Calu3 (cell line): ENCODE measurements at places on chromosomes 4 and X. TPM values are rescaled to one million over a fixed set of nuclear protein-coding genes. Genes with fewer than 3 reads are reported as not detected.

DNA sequence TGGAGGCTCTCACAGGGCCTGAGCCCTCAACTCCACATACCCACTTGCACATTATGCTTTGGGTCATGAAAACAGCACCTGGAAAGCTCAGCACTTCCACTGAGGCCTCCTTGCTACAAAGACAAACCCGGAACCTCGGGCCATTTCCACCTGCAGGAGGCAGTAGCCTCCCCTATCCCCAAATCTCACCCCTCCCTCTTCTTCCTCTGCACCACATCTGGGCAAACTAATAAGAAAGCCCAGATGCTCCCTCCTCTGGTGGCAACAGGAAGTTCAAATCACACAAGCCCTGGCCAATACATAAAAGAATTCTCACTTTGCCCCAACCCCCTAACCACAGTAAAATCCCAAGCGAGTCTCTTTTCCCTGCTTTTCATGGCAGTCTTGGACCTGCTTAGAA, 136.4 kb downstream of the MAPK10 start:
- H3K4me1 ChIP-seq: peaks cover 17% of the 10 kb centered on the region
- no peaks in the 10 kb centered on the region for H3K36me3 ChIP-seq
- no peak overlapping the region for H3K27ac ChIP-seq
- DNase-seq: peak; percentile 49
- no peaks in the 10 kb centered on the region for H3K27me3 ChIP-seq

GRCh38 chrX:47745416-47745815, 86.4 kb upstream of the UXT start:
- DNase-seq: no peak
- H3K27ac ChIP-seq: no peak overlapping the region
- peaks cover 38% of the 10 kb centered on the region for H3K27me3 ChIP-seq
- H3K4me1 ChIP-seq: no peaks in the 10 kb centered on the region
- no peak overlapping the region for H3K4me3 ChIP-seq
- no peaks in the 10 kb centered on the region for H3K36me3 ChIP-seq

DNA sequence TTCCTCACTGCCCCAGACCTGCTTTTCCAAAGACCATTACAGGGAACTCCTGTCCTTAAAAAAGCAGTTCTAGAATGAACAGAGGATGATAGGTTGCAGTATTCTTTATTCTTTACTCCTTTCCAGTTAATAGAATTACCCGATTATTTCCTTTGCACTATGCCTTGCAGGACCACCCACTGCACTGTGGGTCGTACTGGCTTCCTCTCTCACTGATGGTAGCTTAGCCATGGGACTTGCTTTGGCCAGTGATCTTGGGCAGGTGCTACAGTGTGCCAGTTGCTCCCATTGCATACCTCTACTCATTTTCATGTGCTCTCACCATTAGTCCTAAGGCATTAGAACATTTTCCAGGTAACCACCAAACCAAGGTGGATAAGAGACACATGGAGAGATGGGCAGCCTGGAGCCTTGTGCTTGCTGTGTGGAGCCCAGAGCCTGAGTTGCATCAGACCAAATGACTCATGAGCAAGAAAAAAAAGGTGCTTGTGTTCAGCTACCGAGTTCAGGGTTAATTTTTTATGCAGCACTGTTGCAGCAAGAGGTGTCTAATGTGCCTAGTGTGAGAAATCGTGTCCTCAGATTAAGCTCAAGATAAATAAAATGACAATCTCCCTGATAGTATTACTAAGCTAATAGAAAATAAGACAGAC, 7.6 kb upstream of the UNC5C start:
- H3K36me3 ChIP-seq: no peaks in the 10 kb centered on the region
- no peak for DNase-seq
- no peak overlapping the region for H3K4me3 ChIP-seq
- no peaks in the 10 kb centered on the region for H3K4me1 ChIP-seq
- H3K27me3 ChIP-seq: no peaks in the 10 kb centered on the region
- no peak overlapping the region for H3K27ac ChIP-seq

DNA sequence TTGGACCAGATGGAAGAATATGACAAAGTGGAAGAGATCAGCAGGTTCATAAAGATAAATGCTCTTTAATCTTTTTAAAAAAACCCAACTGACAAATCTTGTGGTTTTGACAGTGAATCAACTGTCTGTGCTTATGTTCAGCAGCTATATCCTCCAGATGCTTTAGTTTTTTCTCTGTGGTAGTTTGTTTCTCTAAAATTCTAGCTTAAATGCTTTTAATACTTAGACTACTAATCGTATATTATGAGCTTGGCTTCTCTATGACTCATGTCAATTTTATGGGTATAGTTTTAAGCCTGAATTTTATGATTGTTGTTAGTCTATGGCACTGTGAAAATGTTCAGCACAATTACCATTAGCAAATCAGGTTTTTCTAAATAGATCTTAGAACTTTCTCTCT, 12.9 kb downstream of the HHIP start:
- no peaks in the 10 kb centered on the region for H3K4me1 ChIP-seq
- H3K27ac ChIP-seq: no peak overlapping the region
- no peak for DNase-seq
- H3K36me3 ChIP-seq: no peaks in the 10 kb centered on the region

The XAGE1A gene
- total RNA-seq: not detected in 2 replicates

The ANOS1 gene
- 0.33 and 0.56 TPM in 2 replicates for total RNA-seq

The RXFP1 gene
- total RNA-seq: not detected in 2 replicates

The GABRB1 gene
- not detected in 2 replicates for total RNA-seq

The KLHL4 gene
- not detected in 2 replicates for total RNA-seq
